Uterus (tissue), 4 donors: ENCODE measurements at places on chromosomes 6 and 20.
A peak's percentile ranks its signal among the peaks of the same experiment; 100 is the strongest.

DNA sequence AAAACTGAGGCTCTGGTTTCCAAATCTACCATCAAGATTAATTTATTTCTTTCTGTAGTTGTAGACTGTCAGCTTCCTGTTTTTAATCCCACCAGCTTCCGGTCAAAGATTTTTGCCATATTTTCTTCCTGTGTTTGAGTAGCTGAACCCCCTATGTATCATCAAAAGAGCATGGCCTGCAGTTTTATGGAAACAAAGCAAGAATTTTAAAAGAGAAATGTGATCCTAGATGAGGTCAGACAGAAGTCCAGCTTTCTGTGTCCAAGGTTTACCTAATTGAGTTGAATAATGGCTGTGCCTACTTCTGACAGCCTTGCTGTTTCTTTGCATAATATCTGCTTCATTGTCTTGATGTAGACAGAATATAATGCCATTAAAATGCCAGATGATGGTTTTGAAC lies 163.7 kb downstream of the CARMIL1 start:
- H3K27me3 ChIP-seq = no peaks in the 10 kb centered on the region
- H3K4me3 ChIP-seq = no peak overlapping the region
- no peaks in the 10 kb centered on the region for H3K36me3 ChIP-seq
- no peak for DNase-seq

GRCh38 chr6:165695722-165696515 lies 32.9 kb upstream of the PDE10A start:
- H3K4me1 ChIP-seq = no peaks in the 10 kb centered on the region
- no peak overlapping the region for H3K4me3 ChIP-seq
- no peak for DNase-seq
- H3K36me3 ChIP-seq = no peaks in the 10 kb centered on the region
- no peak overlapping the region for H3K27ac ChIP-seq

DNA sequence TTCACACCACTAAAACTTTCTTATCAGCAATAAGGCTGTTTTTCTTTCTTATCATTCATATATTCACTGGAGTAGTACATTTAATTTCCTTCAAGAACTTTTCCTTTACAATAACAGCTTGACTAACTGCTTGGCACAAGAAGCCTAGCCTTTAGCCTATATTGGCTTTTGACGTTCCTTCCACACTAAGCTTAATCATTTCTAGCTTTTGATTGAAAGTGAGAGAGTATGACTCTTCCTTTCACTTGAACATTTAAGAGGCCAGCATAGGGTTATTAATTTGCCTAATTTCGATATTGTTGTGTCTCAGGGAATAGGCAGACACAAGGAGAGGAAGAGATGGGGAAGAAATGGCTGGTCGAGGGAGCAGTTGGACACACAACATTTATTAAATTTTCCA lies 23.6 kb downstream of the THEMIS start:
- no peaks in the 10 kb centered on the region for H3K36me3 ChIP-seq
- H3K27me3 ChIP-seq = no peaks in the 10 kb centered on the region
- H3K27ac ChIP-seq = no peak overlapping the region
- no peaks in the 10 kb centered on the region for H3K4me1 ChIP-seq

- H3K27ac ChIP-seq = no peak overlapping the region
- H3K4me3 ChIP-seq = no peak overlapping the region
- no peaks in the 10 kb centered on the region for H3K36me3 ChIP-seq
- no peaks in the 10 kb centered on the region for H3K4me1 ChIP-seq
- no peaks in the 10 kb centered on the region for H3K27me3 ChIP-seq
These were observed 114.9 kb upstream of the DST start for GRCh38 chr6:56757588-56757984.

DNA sequence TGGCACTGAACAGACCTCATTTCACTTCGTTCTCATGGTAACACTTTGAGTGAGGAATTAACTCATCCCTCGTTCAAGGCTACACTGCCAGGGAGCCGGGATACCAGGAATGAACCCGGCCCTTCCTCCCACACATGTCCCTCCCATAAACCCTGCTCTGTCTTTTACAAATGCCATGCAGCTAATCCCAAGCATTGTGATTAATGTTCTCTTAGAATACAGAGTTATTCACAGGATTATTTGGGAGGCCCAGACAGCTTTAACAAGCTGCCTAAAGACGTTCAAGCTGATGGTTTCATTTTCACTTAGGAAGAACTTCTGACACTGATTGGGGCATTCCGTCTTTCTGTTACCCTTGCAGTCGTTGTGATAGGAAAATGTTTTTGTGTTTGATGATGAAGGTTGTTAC lies 42.5 kb upstream of the CD83 start:
- no peaks in the 10 kb centered on the region for H3K27me3 ChIP-seq
- no peaks in the 10 kb centered on the region for H3K4me1 ChIP-seq
- peak overlapping the region; percentile 62 for H3K27ac ChIP-seq
- H3K4me3 ChIP-seq = peak overlapping the region; percentile 10
- DNase-seq = peak; percentile 34

- H3K27me3 ChIP-seq = no peaks in the 10 kb centered on the region
- peak overlapping the region; percentile 81 for H3K27ac ChIP-seq
- H3K4me1 ChIP-seq = no peaks in the 10 kb centered on the region
- no peaks in the 10 kb centered on the region for H3K36me3 ChIP-seq
- H3K4me3 ChIP-seq = no peak overlapping the region
These were observed 158.7 kb upstream of the CENPW start for GRCh38 chr6:126181173-126181741.

- H3K27me3 ChIP-seq = no peaks in the 10 kb centered on the region
- H3K4me3 ChIP-seq = no peak overlapping the region
- no peak overlapping the region for H3K27ac ChIP-seq
- H3K36me3 ChIP-seq = no peaks in the 10 kb centered on the region
- H3K4me1 ChIP-seq = no peaks in the 10 kb centered on the region
- DNase-seq = no peak
These were observed 150.7 kb downstream of the DLL1 start for GRCh38 chr6:170140129-170140528.

DNA sequence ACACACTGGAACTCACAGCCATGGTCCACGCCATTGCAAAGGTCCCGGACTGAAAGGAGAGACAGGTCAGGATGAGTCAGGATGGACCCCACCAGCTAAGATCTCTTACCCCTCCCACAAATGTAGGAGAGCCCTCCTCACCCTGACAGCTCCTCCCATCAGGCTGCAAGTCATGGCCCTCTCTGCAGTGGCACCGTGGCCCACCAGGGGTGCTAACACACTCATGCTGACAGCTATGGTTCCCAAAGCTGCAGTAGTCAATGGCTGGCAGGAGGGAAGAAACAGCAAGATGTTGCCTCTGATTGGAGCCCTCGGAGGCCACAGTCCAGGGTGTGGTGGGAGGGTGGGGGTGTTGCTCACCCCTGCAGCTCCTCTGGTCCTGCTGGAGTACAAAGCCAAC lies 5.7 kb upstream of the RBPJL start:
- no peaks in the 10 kb centered on the region for H3K4me1 ChIP-seq
- no peak overlapping the region for H3K27ac ChIP-seq
- H3K4me3 ChIP-seq = no peak overlapping the region
- no peaks in the 10 kb centered on the region for H3K27me3 ChIP-seq
- no peaks in the 10 kb centered on the region for H3K36me3 ChIP-seq

DNA sequence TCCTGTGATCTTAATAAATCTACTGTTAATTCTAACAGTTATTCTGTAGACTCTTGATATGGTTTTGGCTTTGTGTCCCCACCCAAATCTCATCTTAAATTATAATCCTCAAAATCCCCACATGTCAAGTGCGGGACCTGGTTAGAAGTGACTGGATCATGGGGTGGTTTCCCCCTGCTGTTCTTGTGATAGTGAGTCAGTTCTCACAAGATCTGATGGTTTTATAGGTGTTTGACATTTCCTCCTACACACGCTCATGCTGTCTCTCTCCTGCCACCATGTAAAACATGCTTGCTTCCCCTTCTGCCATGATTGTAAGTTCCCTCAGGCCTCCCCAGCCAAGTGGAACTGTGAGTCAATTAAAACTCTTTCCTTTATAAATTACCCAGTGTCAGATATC lies 10.5 kb upstream of the EPB41L2 start:
- no peak overlapping the region for H3K27ac ChIP-seq
- no peaks in the 10 kb centered on the region for H3K36me3 ChIP-seq
- no peaks in the 10 kb centered on the region for H3K27me3 ChIP-seq
- H3K4me3 ChIP-seq = no peak overlapping the region

DNA sequence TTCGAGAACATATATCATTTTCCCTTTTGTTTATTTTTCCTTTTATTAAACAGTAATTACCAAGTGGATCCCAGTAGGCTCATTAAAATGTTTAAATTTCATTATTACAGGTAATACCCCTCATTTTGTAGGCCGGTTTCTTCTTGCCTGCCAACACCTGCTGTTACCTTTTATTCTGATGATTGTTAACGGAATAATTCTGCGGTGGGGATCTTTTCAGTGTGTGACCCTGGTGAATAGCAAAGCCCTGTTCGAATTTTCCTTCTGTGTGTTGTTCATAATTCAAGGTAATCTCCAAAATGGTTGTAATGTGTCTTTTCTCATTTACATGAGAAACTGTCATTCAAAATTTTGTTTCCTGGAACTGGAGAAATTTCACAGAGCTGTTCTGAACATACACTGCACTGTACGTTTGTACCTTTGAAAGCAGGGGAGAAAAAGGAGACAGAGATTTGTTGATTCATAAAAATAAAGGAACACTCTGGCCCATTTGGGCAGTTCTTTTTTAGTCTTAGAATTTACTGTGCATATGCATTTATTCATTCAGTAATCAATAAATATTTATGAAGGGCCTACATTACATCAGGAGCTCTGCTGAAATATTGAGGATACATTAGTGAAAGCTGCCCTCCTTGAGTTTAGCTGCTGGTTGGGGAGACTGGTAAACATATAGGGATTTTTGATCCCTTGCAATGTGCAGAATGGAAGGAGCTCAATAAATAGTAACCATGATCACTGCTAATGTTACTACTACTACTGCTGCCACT lies 502.0 kb downstream of the QKI start:
- no peak overlapping the region for H3K27ac ChIP-seq
- H3K36me3 ChIP-seq = no peaks in the 10 kb centered on the region
- H3K4me3 ChIP-seq = no peak overlapping the region
- no peaks in the 10 kb centered on the region for H3K4me1 ChIP-seq
- no peaks in the 10 kb centered on the region for H3K27me3 ChIP-seq

GRCh38 chr6:12208190-12208589 lies 82.0 kb upstream of the EDN1 start:
- no peaks in the 10 kb centered on the region for H3K27me3 ChIP-seq
- no peaks in the 10 kb centered on the region for H3K4me1 ChIP-seq
- no peak for DNase-seq
- H3K27ac ChIP-seq = no peak overlapping the region
- no peak overlapping the region for H3K4me3 ChIP-seq

- peak overlapping the region; percentile 65 for H3K27ac ChIP-seq
- no peak overlapping the region for H3K4me3 ChIP-seq
- no peaks in the 10 kb centered on the region for H3K27me3 ChIP-seq
- peak; percentile 88 for DNase-seq
- H3K36me3 ChIP-seq = no peaks in the 10 kb centered on the region
These were observed 9.0 kb downstream of the ATF6B start for GRCh38 chr6:32118782-32119628.

GRCh38 chr20:433300-433975 lies 25.3 kb downstream of the RBCK1 start:
- no peaks in the 10 kb centered on the region for H3K4me1 ChIP-seq
- H3K27me3 ChIP-seq = no peaks in the 10 kb centered on the region
- no peaks in the 10 kb centered on the region for H3K36me3 ChIP-seq
- no peak overlapping the region for H3K27ac ChIP-seq

DNA sequence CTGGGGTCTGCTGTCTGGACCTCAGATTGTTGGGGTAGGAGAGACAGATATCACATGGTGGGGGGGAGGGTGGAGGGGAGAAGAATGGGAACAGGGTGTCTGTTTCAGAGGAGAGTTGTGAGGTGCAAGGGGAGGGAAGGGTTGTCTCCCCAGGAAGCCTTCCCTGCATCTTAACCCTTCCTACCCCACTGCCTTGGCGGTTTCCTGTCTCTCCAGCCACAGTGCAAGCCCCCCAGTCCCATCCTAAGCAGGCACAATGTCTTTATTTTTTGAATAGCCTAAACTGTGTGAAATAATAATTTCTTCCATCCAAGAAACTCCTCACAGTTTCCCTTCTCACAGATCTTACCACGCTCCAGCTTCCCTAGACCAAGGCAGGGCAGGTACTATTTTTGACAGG lies 3.5 kb downstream of the FOXP4 start:
- no peaks in the 10 kb centered on the region for H3K27me3 ChIP-seq
- H3K27ac ChIP-seq = no peak overlapping the region
- no peaks in the 10 kb centered on the region for H3K36me3 ChIP-seq
- no peak for DNase-seq
